ENCODE measurements at places on chromosomes 2 and 18.

DNA sequence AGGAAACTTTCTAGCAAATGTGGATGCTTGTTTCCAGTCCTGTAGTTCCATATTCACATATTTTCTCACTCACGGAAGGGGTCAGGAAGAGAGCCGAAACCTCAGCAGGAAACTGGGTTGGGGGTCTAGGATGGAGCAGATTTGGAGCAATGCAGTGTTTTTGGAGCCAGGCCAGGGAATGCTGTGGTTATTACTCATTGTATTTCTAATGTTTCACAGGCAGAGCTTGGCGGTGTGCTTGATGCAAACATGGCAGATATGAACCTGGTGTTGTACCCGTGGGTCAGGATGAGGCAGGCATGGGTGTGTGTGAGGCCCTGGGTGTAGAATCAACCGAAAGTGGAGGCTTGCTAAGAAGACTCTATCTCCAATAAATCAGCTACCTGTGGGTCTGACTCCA is 34.6 kb upstream of the ACKR3 start:
- no peak overlapping the region for H3K4me3 ChIP-seq
- no peaks in the 10 kb centered on the region for H3K4me1 ChIP-seq
- no peaks in the 10 kb centered on the region for H3K27me3 ChIP-seq

DNA sequence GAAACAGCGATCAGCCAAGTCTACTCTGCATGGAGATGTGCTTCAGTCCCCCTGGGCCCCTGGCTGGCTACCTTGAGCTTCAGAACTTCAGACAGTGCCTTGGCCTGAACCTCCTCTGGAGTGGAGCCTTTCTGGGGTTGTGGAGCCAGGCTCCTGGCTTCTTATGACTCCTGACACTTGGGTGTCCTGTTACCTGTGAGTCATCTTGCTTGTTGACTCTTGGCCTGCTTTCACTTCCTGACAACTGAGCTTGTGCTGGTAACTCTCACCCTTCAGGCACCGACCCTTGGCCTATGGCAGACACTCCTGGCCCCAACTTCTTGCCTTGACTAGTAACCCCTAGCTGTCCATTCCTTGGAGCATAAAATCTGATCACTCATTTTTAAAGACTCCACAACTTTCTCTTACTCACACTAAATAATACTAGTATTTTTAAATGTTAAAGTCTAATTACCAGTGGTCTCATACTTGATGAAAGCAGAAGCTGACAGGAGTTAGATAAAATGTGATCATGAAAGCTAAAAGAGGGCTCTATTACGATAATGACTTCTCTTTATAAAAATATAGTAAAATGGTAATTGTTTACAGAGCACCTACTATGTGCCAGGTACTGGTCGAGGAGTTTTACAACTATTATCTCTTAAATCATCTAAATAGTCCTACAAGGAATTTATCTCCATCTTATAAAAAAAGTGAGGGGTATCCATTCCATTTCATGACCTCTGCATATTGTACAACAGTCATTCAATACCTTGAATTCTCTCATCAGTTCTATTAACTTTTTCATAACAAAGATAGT is 46.3 kb upstream of the VIT start:
- no peaks in the 10 kb centered on the region for H3K36me3 ChIP-seq
- H3K27ac ChIP-seq = no peak overlapping the region
- H3K4me3 ChIP-seq = no peak overlapping the region
- no peaks in the 10 kb centered on the region for H3K27me3 ChIP-seq
- peak; percentile 61 for DNase-seq
- H3K4me1 ChIP-seq = no peaks in the 10 kb centered on the region

DNA sequence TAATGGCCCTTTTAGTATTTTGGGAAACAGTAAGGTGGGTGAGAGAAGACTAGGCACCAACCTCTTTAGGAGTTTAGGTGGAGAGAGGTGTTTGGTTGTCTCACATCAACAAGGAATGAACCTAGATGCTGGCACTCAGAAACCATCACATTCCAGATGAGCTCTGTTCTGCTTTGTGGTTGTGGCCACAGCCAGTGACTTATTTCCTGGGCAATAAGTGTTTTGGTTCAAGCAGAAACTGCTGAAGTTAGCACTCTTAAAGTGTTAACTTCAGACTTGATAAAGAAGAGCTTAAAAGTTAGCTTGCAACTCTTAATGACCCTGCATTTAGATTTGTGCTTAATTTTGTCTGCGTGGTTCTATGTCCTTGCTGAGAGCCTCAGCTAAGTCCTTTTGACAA is 929.2 kb downstream of the SLC4A3 start:
- no peaks in the 10 kb centered on the region for H3K4me1 ChIP-seq
- no peak overlapping the region for H3K4me3 ChIP-seq
- no peak overlapping the region for H3K27ac ChIP-seq

- H3K4me3 ChIP-seq = no peak overlapping the region
- peaks cover 28% of the 10 kb centered on the region for H3K4me1 ChIP-seq
- H3K27me3 ChIP-seq = no peaks in the 10 kb centered on the region
- H3K27ac ChIP-seq = no peak overlapping the region
- peak; percentile 71 for DNase-seq
- H3K36me3 ChIP-seq = no peaks in the 10 kb centered on the region
These were observed 28.8 kb upstream of the NEDD4L start for GRCh38 chr18:58015065-58015780.

DNA sequence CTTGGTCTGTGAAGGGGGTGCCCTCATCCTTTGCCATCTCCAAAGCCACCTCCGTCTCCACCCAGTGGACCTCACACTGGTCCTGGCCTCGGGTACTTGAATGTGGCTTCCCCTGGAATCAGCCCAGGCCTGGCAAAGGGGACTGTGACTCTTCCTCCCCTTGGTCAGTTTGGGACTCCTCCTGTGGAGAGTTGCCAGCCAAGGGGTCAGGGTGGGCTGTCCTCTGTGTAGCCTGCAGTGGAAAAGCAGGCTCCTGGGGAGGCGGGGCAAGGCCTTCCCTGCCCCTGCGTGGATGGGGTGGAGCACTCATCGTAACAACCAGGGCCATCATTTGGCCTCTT is 59.8 kb downstream of the INHBB start:
- no peaks in the 10 kb centered on the region for H3K27me3 ChIP-seq
- no peaks in the 10 kb centered on the region for H3K36me3 ChIP-seq
- no peaks in the 10 kb centered on the region for H3K4me1 ChIP-seq
- no peak overlapping the region for H3K4me3 ChIP-seq

- no peak for DNase-seq
- no peaks in the 10 kb centered on the region for H3K36me3 ChIP-seq
- no peaks in the 10 kb centered on the region for H3K4me1 ChIP-seq
- no peak overlapping the region for H3K27ac ChIP-seq
These were observed 267.9 kb upstream of the REG3G start for GRCh38 chr2:78757640-78758039.

DNA sequence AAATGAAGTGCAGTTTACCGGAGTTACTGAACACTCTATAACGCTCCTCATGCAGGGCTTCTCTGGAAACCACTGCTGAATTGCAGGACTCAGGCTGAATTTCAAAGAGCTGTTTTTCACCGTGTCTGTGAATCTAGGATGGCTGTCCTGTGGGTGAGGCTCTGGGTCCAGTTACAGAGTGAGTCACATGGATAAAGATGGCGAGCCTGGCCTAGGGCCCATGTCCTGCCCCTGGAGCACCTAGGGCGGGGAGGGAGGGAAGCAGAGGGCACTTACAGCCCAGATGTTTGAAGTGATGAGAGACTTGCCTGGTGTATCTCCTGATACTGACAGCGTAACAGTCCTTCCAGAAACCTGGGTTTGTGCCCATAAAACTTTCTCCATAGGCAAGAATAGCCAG is 583.0 kb downstream of the IRS1 start:
- DNase-seq = no peak
- no peaks in the 10 kb centered on the region for H3K27me3 ChIP-seq
- no peak overlapping the region for H3K4me3 ChIP-seq
- no peaks in the 10 kb centered on the region for H3K36me3 ChIP-seq
- no peaks in the 10 kb centered on the region for H3K4me1 ChIP-seq

- no peaks in the 10 kb centered on the region for H3K4me1 ChIP-seq
- no peaks in the 10 kb centered on the region for H3K27me3 ChIP-seq
- H3K36me3 ChIP-seq = no peaks in the 10 kb centered on the region
- peak; percentile 16 for DNase-seq
These were observed 32.2 kb downstream of the IKZF2 start for GRCh38 chr2:213119061-213119809.

- H3K27ac ChIP-seq = no peak overlapping the region
- DNase-seq = no peak
These were observed 6.5 kb downstream of the IGFBP5 start for GRCh38 chr2:216688731-216689340.

GRCh38 chr2:15814946-15815345 is 125.4 kb upstream of the MYCN start:
- no peaks in the 10 kb centered on the region for H3K36me3 ChIP-seq
- H3K4me1 ChIP-seq = no peaks in the 10 kb centered on the region
- no peak overlapping the region for H3K4me3 ChIP-seq
- DNase-seq = no peak

DNA sequence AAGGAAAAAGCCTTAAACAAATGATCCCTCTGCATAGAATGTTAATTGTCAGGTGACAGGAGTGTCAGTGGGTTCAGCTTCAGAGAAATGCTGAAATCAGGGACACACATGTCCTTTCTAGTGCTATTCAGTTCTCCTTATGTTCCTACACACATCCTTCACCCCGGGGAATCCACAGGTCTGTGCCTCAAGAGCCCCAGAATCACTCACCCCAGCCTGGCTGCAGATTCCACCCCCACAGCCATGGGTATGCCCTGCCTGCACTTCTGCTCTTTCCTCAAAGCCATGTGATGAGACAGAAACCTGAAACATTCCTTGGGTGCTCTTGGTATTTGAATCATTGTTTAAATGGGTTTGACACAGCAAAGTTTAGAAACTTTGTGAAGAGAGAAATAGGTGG is 27.4 kb upstream of the FZD7 start:
- no peaks in the 10 kb centered on the region for H3K36me3 ChIP-seq
- no peaks in the 10 kb centered on the region for H3K4me1 ChIP-seq
- H3K4me3 ChIP-seq = no peak overlapping the region
- no peak for DNase-seq
- H3K27ac ChIP-seq = no peak overlapping the region

DNA sequence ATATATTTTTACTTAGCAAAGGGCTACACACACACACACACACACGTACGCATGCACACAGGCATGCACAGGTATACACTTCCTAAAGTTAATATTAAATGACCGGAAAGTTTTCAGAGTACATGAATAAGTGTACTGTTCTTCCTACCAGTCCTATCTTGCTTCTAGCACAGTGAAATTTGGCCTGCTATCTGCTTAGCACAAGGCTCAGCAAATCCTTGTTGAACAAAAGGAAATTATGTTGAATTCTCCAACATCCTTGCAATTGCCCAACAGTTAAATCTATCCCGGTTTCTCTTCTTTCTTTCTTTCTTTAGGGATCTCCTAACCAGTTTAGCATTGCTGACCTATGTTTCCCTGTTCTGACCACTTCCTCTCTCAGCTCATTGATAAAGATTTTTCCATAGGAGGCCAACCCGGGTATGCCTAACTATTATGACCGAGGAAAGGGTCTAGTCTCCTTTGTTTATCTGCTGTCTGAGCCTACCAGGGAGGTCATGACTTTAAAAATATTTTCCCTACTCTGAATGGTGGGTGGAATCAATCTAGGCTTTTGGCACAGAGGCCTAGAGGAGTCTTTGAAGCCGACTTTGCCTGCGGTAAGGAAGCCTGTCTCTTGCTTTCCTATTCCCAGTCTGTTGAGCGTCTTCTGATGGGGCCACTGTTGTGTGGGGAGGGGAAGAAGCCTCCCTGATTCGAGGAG is 400.7 kb downstream of the HRH4 start:
- no peaks in the 10 kb centered on the region for H3K27me3 ChIP-seq
- H3K36me3 ChIP-seq = no peaks in the 10 kb centered on the region
- no peak for DNase-seq
- H3K4me3 ChIP-seq = no peak overlapping the region
- no peak overlapping the region for H3K27ac ChIP-seq
- H3K4me1 ChIP-seq = no peaks in the 10 kb centered on the region

GRCh38 chr2:239717319-239717675 is 307.8 kb downstream of the NDUFA10 start:
- H3K4me1 ChIP-seq = no peaks in the 10 kb centered on the region
- H3K4me3 ChIP-seq = no peak overlapping the region
- no peaks in the 10 kb centered on the region for H3K36me3 ChIP-seq
- H3K27me3 ChIP-seq = no peaks in the 10 kb centered on the region
- DNase-seq = no peak

- no peaks in the 10 kb centered on the region for H3K4me1 ChIP-seq
- no peak overlapping the region for H3K4me3 ChIP-seq
- H3K27ac ChIP-seq = no peak overlapping the region
- no peak for DNase-seq
- no peaks in the 10 kb centered on the region for H3K36me3 ChIP-seq
These were observed 19.1 kb downstream of the COL3A1 start for GRCh38 chr2:188993247-188993646.
